ENCODE measurements at places on chromosomes 11 and 22. TPM values are rescaled to one million over a fixed set of nuclear protein-coding genes. Genes with fewer than 3 reads are reported as not detected.
A peak's percentile ranks its signal among the peaks of the same experiment; 100 is the strongest.

The NPTXR gene
- total RNA-seq = under 0.01 TPM

DNA sequence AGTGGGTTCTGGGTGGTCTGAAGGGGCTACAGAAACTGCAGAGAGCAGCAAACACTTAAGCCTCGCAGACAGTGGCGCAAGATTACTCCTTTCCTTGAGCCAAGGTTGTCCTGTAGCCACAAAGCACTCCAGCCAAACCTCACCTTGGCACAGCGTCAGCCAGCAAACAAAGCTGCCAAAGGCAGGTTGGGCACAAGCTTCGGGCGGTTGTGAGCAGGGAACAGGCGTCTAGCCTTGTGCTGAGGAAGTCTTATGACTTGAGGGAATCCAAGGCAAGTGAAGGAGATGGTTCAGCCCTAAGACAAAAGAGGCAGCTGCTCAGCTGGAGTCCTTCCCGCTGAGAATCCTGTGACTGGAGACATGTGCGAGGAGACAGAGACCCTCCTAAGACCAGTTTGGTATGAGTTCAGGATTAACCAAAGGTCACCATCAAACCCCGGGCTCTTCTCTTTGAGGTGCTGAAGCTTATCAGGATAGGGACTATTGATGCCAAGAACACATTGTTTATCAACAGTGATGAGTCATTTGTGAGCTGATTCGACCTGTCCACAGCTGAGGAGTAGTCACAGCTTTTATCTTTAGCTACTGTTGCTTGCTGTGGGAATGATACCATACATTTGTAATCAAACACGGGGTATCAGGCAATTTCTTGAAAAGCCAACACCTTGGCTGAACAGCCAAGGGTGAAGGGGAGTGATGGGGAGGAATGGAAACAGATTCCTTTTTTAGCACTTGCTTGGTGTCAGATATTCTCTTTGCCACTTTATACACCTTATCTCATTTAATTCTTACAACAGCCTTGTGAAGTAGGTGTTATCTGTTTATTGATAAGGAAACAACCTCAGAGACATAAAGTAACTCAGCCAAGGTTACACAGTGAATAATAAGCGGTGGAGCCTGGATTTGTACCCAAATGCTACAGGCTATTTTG is 4.6 kb downstream of the ADM start:
- DNase-seq = peak; percentile 71

DNA sequence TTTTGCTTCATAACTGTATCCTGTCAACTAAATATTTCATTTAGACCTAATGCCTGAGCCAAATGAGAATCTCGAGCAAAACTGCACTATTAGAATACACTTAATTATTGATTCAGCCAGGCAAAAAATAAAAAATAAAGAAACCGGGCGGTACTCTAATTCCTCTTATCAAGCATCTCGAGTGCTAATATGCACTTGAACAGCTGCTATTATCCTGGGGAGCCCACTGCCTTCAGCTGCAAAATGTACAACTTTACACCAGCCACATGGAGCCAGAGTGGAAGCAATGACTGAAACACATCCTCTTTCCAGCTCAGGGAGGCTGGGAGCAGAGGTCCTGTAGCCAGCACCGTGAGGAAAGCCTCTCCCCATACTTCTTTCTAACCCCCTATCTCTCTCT is 390.0 kb upstream of the CADM1 start:
- DNase-seq = no peak

The PIWIL4 gene
- 0.79 TPM for total RNA-seq

DNA sequence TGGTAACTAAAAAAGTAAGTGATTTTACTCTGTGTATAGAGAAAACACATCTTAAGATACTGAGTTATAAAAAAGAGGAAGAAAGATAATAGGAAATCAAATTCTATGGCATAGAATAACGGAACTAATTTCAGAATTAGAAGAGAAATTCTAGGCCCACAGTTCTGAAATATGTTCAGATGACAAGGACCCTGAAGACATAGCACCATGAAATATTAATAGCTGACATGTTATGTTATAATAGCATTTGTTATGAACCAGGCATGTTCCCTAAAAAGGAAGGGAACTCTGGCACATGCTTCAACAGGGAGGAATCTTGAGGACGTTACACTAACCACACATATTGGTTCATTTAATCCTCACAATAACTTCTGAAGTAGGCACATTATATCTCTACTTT is 32.7 kb downstream of the PRDM10 start:
- no peak for DNase-seq

The ZFP91 gene
- 34.3 TPM for total RNA-seq

DNA sequence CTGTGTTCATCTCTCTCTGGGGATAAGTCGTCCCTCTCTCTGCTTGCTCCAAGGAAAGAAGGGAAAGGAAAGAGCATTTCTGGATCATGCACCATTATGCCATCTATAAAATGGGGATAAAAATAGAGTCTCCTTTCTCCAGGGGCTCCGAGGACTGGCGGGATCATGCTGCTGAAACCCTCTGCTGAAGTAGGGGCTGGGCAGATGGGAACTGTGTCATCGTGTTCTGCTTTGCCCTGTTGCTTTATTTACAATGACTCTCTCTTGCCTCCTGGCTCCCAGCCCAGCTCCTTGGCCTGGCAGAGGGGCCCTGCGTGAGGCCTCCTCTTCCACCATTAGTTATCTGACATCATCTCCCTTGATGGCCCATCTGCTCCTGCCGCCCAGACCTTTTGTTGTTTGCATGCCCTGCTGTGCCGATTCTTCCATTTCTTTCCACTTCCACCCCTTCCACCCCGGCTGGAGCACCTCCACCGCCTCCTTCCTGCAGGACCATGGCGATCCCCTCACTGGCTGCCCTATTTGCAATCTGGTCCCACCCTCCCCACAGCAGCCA is 200.9 kb downstream of the MYO18B start:
- no peak for DNase-seq

GRCh38 chr11:34492806-34493414 is 20.7 kb downstream of the ELF5 start:
- peak; percentile 76 for DNase-seq

The SLC7A4 gene
- total RNA-seq = not detected

- DNase-seq = no peak
Measured at GRCh38 chr11:42526426-42526825, 785.4 kb upstream of the API5 start.

The RIMBP3C gene
- under 0.01 TPM for total RNA-seq

DNA sequence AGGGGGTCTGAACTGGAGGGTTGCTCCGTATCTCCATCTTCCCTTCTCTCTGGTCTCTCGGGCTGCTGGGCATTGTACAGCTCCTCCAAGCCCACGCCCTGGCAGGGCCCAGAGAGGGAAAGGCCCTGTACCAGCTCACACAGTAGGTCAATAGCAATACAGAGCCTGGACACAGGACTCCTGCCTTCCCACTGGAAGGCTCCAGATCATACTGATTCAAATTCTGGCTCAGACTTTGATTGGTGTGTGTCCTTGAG is 6.6 kb downstream of the CSDC2 start:
- DNase-seq = no peak

The FGF3 gene
- total RNA-seq = not detected

The MPPED1 gene
- under 0.01 TPM for total RNA-seq

GRCh38 chr11:132623511-132623910 is 908.8 kb downstream of the OPCML start:
- no peak for DNase-seq

DNA sequence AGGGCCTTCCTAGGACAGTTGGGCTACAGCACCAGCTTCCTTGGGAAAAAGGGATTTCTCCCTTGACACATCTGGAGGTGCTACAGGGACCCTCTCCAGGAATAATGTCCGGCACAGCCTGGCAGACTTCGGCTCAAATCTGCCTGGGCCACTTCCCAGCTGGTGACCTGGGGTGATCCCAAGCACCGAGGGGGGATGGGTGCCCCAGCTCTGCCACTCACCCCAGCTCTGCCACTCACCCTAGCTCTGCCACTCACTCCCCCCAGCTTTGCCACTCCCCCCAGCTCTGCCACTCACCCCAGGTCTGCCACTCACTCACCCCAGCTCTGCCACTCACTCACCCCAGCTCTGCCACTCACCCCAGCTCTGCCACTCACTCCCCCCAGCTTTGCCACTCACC is 9.9 kb downstream of the OSBPL5 start:
- no peak for DNase-seq

The VSTM5 gene
- total RNA-seq = not detected

- DNase-seq = no peak
Measured at GRCh38 chr11:106733635-106734034, 284.6 kb downstream of the GUCY1A2 start.

DNA sequence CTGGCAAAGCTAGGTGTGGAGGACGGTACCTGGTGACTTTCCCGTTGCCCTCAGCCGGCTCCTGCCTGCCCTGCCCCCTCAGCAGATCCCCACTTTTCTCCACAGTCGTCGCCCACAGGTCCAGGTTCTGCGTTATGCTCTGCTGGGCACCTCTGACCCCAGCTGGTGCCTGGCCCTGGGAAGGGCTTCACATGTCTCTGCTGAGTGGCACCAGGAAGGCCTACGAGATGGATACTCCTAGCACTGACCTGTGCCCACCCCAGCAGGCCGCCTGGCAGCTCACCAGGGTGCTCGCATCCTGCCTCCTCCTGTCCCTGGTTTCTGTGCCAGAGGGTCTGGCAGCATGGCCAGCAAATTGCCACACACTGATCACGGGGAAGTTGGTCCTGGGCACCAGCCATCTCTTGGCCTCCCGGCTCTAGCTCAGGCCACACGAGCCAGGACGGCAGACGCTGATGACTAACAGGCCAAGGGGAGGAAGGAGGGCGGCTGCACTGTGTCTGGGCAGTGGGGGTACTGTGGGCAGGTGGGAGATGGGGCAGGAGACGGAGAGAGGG is 13.8 kb downstream of the CARS1 start:
- peak; percentile 43 for DNase-seq

The MYO7A gene
- total RNA-seq = 4.8 TPM

DNA sequence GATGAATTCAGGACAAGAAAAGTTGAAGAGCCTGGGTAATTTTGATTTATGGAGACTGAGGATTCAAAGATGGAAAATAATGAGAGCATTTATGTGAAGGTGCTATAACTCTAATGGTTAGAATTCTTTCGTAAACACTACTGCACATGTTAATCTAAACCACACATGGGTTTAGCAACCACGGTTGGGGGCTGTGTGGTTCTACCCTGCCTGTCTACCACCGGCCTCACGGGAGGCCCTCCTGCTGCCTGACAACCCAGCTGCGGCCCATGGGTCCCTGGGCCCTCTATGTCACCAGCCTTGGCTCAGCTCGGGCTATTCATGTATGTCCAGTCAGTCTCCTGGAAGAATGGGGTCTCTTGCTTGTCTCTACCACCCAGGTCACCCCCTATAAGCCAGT is 68.5 kb upstream of the ARFGAP3 start:
- no peak for DNase-seq

The CPT1B gene
- total RNA-seq = 1.5 TPM

DNA sequence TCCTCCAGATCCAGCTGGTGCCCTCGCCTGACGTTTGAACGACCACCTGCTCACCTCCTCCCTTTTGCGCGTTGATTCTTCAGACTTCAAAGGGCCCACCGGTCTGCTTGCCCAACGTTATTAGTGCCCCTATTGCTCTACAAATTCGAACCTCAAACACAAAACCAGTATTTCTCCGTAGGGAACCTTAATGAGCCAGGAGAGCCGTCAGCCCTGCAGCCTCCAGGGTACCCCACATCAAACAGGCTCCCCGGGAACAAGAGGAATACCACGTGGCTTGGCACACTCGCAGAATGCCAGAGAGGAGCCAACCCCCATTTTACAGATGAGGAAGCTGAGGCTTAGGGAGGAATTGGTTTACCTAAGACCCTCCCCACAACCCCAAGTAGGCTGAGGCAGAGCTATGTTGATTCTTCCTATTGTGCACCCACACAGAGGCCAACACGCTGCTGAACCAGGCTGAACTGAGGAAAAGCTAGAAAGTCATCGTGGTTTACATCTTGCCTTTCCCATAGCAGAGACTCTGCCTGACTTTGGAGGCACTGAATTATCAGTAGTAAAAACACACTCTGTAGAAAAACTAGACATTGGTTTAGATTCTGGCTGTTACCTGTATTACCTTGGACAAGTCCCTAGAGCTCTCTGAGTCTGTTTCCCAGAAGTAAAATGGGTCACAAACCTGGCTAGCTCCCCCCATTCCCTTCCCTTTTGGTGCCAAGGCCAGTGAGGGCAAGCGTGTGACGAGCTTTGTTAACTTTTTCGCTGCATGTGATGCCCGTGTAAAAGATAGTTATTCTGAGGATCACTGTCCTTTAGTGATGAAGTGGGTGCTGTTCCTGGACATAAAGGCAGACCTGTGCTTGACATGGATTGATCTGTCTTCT is 764 bp downstream of the TKFC start:
- no peak for DNase-seq

The KCNJ1 gene
- under 0.01 TPM for total RNA-seq

GRCh38 chr22:49942565-49943404 is 17.8 kb upstream of the PIM3 start:
- no peak for DNase-seq

GRCh38 chr22:47343611-47344010 is 581.2 kb downstream of the TBC1D22A start:
- DNase-seq = no peak

GRCh38 chr22:18145676-18146388 is 4.1 kb upstream of the USP18 start:
- no peak for DNase-seq

The RHOD gene
- total RNA-seq = 10.2 TPM

DNA sequence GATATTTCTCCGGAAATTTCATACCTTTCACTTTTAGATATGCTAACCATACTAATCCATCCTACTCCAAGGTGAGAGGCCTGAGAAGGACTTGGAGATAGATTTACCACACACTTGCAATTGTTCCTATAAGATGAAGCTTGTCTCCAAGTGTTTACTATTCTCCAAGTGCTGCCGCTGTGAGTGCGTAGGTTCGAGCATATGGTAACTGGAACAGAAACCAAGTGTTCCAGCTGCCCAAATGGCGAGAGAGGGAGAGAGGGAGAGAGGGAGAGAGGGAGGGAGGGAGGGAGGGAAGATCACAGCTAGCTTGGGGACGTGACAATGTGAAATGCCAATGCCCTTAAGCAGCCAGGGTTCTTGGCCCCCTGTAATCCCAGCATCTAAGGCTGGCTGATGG is 21.5 kb downstream of the ASCC2 start:
- DNase-seq = no peak

The BEST1 gene
- total RNA-seq = not detected

The CRYBB2 gene
- total RNA-seq = not detected

- no peak for DNase-seq
Measured at GRCh38 chr11:68418648-68419047, 41.9 kb upstream of the PPP6R3 start.

Data from lung microvascular endothelial cell (primary cell).